ENCODE measurements at places on chromosomes 1 and 21. TPM values are rescaled to one million over a fixed set of nuclear protein-coding genes. Genes with fewer than 3 reads are reported as not detected.

The SERTAD4 gene
- polyA plus RNA-seq, result 0.92 TPM

The ATP1B1 gene
- 1,441 TPM for polyA plus RNA-seq

- no peaks in the 10 kb centered on the region for H3K27me3 ChIP-seq
- DNase-seq, result peak; percentile 82
- H3K4me3 ChIP-seq, result no peak overlapping the region
- H3K4me1 ChIP-seq, result no peaks in the 10 kb centered on the region
- no peaks in the 10 kb centered on the region for H3K36me3 ChIP-seq
- no peak overlapping the region for H3K27ac ChIP-seq
Measured at GRCh38 chr1:171222936-171223335, 25.4 kb upstream of the FMO1 start.

GRCh38 chr1:162019006-162019405 is 4.7 kb downstream of the OLFML2B start:
- no peak overlapping the region for H3K27ac ChIP-seq
- DNase-seq, result no peak
- no peaks in the 10 kb centered on the region for H3K4me1 ChIP-seq
